ENCODE measurements at places on chromosomes 11 and 22.

- no peak for DNase-seq
Measured at GRCh38 chr11:23563591-23563990, 703.3 kb upstream of the CCDC179 start.

DNA sequence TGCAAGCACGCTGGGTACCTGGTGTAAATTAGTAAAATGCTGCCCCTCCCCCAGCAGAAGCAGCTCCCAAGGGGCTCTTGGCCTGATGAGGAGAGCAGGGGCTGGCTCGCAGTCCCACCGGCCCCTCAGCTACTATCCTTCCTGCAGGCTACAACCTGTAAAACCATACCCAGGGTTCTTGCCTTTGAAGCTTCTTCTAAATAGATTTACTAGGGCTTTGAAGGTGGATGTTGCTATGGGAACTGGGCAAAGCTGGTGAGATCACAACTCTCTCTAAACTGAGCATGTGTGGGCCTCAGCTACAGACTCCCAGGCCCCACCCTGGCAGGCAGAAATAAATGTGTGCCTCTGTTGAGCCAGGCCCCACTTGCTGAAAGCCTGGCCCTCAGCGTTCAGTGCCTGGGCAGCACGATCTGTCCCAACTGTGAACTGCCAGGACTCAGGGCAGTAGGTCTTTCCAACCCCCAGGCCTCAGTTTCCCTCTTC is 18.5 kb downstream of the CD5 start:
- DNase-seq = no peak

- peak; percentile 35 for DNase-seq
Measured at GRCh38 chr11:132540581-132540980, 991.7 kb downstream of the OPCML start.

GRCh38 chr11:30583476-30584280 is 2.5 kb downstream of the MPPED2 start:
- DNase-seq = peak; percentile 10

- no peak for DNase-seq
Measured at GRCh38 chr11:111309215-111309915, 11.0 kb downstream of the POU2AF3 start.

DNA sequence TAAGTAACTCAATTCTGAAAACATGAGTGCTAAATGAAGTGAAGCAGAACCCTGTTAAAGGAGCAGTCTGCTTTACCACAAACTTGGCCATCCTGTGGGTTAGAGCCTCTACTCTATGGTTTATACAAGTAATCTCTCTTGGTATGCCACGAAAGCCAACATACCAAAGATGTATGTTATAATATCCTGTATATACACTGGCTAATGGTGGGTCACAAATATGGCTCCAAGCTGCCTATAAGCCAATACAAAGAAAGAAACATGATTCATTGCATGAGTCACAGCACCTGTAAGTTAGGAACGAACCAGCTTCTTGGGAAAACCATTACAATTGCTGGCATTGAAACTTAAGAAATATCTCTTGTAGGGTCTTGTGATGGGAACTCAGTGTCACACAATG is 16.1 kb downstream of the XRRA1 start:
- DNase-seq = no peak

DNA sequence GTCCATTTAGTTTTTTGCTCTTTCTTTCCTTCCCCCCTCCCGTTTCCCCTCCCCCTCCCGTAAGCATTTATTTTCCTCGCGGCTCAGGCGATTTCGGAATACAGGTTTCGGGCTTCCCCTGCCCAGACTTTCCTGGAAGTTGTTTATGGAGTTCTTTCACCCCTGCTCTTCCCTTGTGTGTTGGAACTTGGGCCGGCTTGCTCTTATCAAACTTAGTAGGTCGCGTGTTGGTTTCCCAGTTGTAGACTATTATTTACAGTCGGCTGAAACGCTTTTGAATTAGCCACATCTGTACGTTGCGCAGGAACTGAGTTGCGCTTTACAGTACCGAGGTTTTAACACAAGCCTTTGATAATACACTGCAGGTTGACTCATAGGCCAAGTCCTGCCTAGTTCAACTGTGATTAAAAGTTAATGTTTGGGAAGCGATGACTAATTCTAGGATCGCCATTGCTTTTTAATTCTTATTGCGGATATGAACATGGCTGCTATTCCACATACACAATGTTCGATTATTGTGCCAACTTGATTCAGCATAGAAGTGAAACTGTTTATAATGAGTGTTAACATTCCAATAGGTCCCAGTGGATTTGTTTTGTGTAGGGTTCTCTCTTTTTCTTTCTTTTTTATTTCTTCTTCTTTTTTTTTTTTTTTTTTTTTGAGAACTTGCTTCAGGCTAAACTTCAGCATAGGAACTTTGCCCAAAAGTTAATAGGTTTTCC is 1.7 kb downstream of the YAP1 start:
- no peak for DNase-seq

Measured in globus pallidus (tissue), 1 donor.